ENCODE measurements at places on chromosomes 16 and 17.

DNA sequence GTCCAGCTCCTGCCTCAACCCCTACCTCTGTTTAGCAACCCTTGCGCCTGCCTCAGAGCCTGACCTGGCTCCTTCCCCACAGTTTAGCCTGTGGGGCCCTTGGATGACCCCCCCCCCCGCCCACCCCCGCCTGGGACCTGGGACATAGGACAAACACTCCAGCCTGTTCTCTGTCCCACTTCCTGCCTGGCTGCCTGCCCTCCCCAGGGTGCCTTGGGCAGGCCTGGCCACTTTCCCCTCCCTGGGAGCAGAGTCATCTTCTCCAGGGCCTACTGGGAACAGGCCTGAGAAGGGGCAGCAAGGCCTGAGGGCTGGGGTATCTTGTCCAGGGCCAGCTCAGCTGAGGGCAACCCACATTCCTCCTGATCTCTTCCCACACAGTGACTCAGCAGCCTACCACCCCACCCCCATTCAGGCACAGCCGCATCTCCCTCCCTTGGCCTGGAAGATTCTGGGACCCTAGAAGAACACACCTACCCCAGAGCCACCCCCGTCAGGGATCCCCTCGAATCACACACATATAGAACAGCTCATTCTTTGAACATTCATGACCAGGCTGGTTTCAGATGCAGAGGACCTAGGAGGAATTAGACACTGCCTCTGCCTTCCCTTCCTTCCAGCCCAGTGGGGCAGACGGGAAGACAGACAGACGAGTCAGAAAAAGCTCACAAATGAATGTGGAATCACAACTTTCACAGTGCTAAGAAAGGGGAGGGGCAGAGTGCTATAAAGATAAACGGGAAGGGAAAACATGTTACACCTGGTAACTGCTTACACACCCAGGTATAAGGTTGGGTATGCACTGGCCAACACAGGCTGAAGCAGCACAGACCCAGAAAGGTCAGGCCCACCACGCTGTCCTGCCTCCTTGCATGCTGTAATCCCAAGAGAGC lies 6.0 kb downstream of the FHOD1 start:
- DNase-seq: no peak

GRCh38 chr17:74332017-74332650 lies 6.1 kb downstream of the KIF19 start:
- DNase-seq: no peak

GRCh38 chr16:64626776-64627175 lies 495.1 kb downstream of the CDH11 start:
- DNase-seq: no peak

DNA sequence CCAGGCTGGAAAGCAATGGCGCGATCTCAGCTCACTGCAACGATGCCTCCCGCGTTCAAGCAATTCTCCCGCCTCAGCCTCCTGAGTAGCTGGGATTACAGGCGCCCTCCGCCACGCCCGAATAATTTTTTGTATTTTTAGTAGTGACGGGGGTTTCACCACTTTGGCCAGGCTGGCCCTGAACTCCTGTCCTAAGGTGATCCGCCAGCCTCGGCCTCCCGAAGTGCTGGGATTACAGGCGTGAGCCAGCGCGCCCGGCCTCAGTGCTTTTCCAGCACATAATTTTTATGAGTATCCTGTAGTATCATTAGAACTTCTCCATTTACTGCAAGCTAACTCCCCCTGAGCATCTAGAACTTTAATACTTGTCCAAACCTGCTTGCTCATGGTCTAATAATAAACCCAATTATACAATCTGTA lies 1.8 kb downstream of the UBE2G1 start:
- DNase-seq: no peak

GRCh38 chr17:1714427-1714979 lies 4.3 kb upstream of the TLCD2 start:
- DNase-seq: no peak

DNA sequence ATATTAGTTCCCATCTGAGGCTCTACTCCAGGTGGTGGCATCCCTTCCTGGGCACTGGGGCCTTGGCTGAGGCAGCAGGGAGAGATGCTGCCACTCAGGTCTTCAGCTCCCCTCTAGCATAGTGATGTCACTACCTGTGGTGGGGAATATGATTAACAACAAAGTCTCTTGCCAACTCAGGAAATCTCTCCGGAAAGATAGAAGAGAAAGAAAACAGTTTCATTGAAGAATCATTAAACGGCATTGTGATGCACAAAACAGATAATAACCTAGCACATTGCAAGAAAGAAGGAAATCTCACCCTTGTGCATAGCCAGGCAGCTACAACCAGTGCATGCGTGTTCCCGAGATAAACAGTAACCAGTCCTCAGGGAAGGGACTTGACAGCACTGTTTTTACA lies 12.2 kb upstream of the ZNF267 start:
- DNase-seq: no peak

All from left renal cortex interstitium (tissue), 4 donors.